ENCODE measurements at places on chromosomes 2 and 18.
A peak's percentile ranks its signal among the peaks of the same experiment; 100 is the strongest.

- DNase-seq: no peak
These were observed 61.5 kb downstream of the EMILIN2 start for GRCh38 chr18:2908166-2908945.

GRCh38 chr18:27860701-27861107, 316.2 kb downstream of the CDH2 start:
- DNase-seq: peak; percentile 16

GRCh38 chr2:53442783-53443182, 324.8 kb upstream of the CHAC2 start:
- no peak for DNase-seq

- DNase-seq: peak; percentile 94
These were observed 69.6 kb downstream of the MAP4K4 start for GRCh38 chr2:101766871-101767739.

DNA sequence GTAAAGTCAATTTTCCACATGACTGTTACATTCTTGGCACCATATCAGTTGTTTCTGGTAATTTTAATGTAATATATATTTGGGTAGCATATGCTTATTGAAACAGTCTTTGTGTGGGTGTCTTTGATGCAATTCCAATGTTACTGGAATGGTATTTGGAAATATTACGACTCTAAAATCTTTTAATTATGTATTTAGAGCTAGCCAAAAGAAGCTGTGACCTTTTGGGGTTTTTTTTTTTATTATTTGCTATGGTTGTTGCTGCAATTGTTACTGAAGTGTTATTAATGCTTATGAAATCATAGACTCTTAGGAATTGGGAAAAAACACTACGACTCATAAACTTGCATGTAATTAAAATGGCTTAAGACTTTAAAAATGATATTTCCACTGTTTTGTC, 95.9 kb downstream of the AOX1 start:
- DNase-seq: peak; percentile 47

- DNase-seq: no peak
These were observed 231.5 kb downstream of the LPIN1 start for GRCh38 chr2:11977766-11978524.

- DNase-seq: no peak
These were observed 71.3 kb downstream of the CMPK2 start for GRCh38 chr2:6794448-6794847.

DNA sequence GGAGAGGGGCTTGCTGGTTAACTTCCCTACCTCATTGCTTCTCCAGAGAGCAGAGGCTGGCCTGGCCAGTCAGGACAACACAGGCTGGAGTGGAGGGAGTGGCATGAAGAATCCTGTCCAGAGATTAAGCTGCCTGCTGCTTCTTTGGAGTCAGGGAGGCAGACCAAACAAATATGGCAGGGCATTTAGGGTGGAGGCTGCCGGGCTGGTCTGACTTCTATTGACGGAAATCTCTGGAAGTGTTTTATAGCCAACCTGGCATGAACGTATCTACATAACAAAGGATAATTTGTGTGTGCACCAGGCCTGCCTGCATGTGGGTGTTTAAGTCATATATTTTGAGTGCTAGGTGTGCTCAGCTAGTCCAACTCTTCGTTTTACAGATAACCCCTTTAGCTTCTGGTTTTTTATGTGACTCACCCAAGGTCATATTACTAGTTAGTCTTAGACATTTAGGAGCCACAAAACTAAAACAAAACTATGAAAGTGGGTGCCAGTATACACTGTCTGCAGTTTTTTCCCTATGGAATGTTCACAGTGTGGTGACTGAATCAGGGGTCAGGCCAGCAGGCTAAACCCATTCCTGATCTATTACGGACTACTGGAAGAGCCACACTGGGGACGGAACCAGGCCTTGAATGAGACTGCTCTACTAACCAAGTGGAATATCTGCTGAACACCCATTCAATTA, 5.5 kb downstream of the NPC1 start:
- peak; percentile 51 for DNase-seq

GRCh38 chr2:226581004-226581403, 218.6 kb downstream of the IRS1 start:
- DNase-seq: no peak

DNA sequence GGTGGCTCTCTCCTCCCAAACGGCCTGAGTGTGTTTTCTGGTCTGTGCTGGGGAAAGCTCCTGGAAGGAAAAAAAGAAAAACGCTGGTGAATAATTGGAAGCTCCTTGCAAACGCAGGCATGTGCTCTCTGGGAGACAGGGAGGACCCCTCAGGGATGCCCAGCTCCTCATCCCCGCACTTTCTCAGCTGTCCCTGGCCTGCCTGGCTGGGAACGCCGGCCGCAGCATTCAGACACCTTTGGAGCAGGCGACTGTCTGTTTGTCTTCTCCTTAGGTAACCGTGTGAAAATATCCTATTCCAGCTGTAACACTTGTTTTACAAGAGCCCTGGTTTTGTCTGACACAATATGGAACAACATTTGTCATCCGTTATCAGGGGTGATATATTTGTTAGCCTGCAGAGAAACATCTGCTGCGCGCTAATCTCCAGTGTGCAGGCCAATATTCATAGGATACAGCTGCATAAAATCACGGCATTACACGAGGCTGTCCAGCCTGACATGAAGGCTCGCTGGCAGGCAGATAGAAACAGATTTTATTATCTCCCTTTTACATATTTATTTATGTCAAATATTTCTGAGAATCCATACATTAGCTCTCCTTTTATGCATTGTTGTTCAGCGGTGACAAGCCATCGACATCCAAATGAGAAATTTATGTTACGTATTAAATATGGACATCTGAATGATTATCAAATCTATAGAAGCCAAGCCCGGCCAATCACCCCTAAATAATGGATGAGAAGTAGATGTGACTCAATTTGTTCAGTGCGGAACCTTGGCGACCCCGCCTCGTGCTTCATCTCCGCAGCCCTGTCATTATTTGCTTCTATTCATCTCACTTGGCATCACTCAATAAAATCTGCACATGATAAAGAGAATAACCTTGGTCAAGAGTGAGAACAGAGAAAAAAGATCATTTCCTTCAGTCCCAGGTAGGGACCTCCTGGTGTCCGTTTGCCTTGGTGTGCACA, 675.1 kb upstream of the SALL3 start:
- DNase-seq: no peak

DNA sequence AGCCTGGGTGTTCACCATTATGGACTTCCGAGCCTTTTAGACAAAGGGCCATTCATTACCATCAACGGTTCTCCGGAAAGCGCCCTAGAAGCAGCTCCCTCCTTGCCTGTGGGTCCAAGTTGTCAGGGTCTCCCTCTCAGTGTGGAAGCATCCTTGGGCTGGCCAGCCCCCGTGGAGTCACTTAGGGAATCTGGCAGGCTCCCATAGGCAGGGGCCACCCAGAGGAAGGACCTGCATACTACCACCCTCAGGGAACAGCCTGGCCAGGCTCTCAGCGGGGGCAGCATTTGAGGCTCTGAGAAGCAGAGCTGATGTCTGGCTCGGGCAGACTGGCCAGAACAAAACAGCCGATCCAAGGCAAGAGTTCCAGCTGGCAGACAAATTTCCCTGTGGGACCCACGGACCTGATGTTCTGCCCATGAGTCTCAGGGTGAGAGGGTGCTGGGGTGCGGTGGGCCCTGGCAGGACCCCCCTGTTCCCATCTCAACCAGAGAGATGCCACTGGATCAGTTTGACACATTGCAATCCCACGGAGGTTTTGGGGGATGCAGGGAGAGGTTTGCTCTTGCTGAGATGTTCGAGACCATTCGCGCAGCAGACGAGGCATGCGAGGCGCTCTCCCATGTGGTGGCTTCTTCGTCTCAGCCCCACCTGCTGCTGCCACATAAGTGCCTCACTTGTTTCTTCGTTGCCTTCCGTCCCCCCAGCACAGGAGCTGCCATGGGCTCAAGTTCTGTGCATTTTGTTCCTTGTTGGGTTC, 56.9 kb downstream of the ACKR3 start:
- no peak for DNase-seq

DNA sequence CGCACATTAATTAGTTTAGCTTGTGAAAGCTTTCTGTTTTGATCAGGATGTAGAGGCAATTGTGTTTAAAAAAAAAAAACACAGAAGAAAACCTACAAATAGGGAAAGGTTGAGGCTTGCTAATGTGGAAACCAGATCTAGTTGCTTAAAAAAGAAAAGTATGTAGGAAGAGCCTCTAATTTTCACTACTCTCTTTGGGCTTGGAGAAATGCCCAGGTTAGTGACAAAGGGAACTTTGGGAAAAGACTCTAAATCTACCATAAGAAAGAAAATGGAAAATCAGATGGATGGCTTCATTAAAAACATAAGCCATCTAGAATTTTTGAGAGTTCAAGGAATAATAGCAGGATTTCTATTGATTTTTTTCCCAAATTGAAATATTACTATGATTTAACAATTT, 47.3 kb upstream of the SLC38A11 start:
- no peak for DNase-seq

DNA sequence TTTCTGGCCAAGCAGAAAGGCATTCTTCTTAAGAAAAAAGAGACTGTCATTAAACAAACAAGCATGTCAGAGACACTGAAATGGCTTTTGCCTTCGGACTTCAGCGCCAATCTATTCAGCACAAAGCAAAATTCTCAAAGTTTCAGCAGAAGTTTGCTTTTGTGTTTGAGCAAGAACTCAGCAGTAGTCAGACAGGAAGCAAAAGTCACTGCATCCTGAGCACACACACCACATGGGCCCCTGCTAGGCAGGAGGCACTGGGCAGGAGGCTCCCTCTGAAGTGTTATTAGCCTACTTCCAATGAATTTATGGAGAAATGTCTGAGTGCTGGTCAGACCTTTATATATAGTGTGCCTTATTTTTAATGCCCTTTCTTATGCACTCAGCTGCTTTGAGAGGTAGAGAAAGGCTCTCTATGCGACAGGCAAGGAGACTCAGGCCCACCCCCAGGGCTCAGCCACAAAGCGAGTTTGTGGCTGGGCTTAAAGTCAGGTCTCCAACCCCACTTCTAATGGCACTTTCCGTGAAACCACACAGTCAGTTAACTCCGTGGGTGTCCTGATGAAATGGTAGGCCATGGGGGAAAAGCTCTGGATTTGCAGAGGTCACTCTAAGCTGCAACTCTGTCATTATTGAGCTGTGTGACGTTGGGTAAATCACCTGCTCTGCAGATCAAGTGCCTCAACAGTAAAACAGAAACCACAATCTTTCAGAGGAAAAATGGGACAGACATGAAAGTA, 161.0 kb upstream of the TMEM200C start:
- peak; percentile 71 for DNase-seq

- DNase-seq: no peak
These were observed 96.2 kb downstream of the MAIP1 start for GRCh38 chr2:200051611-200051945.

DNA sequence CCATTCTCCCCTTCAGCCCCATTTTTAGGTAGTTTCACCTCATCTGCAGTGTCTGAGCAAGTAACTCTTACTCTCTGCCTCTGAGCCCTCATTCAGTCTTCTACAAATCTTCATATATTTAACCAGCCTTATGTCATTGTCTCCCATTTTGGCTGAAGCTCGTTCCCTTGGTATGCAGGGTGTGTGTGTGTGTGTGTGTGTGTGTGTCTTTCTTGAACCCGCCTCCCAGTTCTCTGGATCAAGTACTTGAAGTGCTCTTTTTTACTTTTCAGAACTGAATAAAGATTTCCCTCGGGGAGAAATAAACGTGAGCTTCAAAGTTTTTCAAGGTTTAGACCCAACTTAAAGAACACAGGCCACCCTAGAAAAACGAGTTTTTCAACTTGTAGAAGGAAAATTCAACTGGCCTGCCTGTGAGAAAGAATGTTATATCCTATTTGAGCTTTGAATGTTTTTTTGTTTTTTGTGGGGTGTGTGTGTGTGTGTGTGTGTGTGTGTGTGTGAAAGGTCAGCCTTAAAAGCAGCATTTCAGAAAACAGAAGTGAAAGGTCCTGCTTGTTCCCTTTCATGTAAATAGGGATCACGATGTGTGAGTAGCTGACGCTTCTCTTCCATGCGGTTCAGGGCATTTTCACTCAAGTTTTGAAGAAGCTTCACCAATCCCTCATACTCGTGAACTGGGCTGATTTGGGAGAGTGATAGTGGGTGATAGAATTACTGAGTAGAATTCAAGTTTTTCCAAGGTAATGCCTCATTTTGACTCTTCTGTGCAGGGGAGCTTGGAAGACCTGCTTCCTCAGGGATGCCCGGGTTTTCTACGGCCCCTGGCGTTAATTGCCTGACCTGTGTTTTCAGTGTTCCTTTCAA, 50.6 kb upstream of the EML6 start:
- peak; percentile 49 for DNase-seq

DNA sequence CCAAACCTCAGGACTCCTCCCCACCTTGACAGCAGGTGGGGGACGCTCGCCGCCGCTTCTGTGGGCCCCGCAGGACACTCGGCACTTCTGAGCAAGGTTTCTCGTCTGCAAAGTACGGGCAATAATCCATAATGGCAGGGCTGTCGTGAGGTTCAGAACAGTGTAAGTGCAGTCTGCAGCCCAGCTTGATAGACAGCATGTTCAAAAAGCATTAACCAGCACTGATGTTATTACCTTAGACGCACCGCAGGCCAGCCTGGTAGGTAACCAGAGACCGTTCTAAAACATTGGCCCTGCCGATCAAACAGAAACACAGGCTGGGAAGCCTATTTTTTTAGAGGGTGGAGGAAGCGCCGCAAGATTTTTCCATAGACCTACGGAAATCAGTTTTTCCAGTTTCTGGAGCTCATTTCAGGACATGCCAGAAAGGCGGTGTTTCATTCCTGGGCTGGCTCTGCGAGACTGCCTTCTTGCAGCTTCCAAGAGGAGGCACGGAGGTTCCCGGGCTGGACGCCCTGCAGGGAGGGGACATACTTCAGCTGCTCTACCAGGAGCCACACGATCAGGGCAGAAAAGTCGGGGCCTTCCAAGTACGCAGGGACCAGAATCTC, 148.7 kb downstream of the TPO start:
- DNase-seq: no peak

- no peak for DNase-seq
These were observed 260.3 kb upstream of the EPAS1 start for GRCh38 chr2:46036929-46037328.

DNA sequence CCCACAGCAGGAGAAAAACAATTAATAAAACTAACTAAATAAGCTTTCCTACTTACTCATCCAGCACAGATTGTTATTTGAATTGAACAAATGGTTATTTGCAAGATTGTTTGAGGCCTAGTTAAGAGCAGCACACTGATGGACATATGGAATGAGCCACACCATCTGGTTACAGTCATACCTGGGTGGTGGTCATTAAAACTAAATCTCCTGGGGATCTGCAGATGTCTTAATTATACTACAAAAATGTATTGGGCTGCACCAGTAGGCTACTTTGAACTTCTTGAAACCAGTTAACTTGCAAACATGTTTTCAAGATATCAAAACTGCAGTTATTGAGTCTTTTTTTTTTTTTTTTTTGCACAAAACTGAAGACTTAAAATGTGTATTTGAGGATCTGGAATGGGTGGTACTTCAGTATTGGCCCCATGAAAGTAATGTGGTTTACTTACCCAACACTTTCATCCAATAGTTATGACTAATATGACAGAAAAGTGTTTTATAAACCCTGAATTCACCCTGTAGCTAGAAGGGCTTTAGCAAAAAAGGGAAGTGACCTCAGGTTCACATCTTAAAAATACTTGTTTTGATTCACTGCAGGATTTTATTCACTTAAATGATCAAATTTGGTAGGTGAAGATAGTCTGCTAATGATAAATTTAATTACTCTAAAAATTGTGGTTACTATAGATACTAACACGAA, 10.8 kb downstream of the AGFG1 start:
- peak; percentile 44 for DNase-seq
